GM12878 (cell line): ENCODE measurements at places on chromosomes 6 and 20. TPM values are rescaled to one million over a fixed set of nuclear protein-coding genes. Genes with fewer than 3 reads are reported as not detected.

Gene AVP
- total RNA-seq, result not detected in 2 replicates

Gene GRM1
- 0.05 TPM in 1 of 2 replicates, not detected in the other for total RNA-seq

DNA sequence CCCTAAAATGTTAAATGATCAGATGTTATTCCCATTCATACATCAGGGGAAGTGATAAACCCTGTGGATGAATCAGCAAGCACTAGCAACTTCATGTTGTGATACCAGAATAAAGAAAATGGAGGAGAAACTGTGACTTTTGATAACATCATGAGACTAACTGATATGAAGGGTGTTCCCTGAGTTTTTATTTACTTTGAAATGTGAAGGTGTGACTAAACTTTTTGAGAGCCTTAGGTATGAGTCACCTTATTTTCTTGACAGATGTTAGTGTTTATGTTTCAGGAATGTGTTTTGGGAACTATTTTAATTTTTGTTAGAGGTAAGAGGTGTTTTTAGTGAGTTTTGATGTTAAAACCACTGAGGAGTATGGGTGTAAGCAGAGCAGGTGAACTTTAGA lies 4.4 kb downstream of the PARD6B start:
- no peak for DNase-seq
- H3K27me3 ChIP-seq, result no peaks in the 10 kb centered on the region
- no peaks in the 10 kb centered on the region for H3K36me3 ChIP-seq
- no peak overlapping the region for H3K27ac ChIP-seq
- no peaks in the 10 kb centered on the region for H3K4me1 ChIP-seq

DNA sequence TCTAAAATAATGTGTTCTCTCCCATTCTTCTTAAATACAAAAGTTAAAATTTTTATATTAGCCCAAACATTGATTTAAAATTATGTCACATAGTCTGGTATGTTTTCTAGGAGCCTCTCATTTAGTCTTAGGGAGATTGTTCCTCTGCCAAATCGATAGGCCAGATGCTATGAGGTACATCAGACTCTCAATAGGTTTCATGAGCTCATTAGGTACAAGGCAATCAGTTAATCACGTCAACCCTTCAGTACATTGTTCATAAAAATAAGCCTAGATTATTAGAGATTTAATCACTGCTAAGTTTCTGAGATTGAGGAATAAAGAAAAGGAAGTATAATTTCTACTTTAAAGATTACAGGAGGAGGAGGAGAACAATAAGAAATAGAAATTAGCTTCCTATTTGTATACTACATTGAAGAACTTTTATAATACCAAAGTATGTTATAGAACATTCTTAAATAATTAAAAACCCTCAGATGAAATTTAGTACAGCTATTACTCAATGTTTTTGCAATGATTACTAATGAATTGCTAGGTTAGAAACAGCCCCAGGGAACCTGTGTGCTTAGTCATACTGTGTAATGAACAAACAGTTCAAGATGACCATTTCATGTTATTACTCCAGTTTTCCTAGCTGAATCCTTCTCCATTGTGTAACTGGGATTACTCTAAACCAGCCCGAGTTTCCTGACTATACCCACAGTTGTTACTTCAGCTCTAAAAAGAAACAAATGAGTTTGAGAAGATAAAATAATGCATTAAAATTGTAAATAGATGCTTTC lies 117.0 kb downstream of the BMP5 start:
- no peaks in the 10 kb centered on the region for H3K36me3 ChIP-seq
- no peak overlapping the region for H3K4me3 ChIP-seq
- no peaks in the 10 kb centered on the region for H3K27me3 ChIP-seq
- DNase-seq, result no peak

DNA sequence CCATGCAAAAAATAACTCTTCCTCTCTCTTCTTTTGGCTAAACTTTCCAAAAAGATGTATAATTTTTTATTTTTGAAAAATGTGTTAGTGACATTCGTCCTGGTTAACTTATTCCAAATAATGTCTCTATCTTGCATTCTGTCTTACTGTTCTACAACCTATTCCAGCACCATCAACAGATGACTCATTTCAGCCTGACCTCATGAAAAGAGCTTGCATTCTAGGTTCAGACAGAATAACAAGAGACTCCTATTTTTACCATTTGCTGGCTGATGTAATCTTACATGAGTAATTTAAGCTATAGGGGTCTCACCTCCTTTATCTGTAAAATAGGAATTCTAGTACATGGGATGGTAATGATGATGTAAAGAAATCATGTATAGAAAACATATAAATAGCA lies 109.0 kb downstream of the FUT9 start:
- no peaks in the 10 kb centered on the region for H3K36me3 ChIP-seq
- H3K27ac ChIP-seq, result no peak overlapping the region
- no peaks in the 10 kb centered on the region for H3K4me1 ChIP-seq
- DNase-seq, result no peak
- no peaks in the 10 kb centered on the region for H3K27me3 ChIP-seq

GRCh38 chr6:40992746-40993145 lies 46.3 kb downstream of the UNC5CL start:
- H3K27me3 ChIP-seq, result no peaks in the 10 kb centered on the region; the same call in 1 of the 2 replicates
- H3K4me3 ChIP-seq, result no peak overlapping the region
- no peak for DNase-seq
- H3K27ac ChIP-seq, result no peak overlapping the region
- no peaks in the 10 kb centered on the region for H3K4me1 ChIP-seq

DNA sequence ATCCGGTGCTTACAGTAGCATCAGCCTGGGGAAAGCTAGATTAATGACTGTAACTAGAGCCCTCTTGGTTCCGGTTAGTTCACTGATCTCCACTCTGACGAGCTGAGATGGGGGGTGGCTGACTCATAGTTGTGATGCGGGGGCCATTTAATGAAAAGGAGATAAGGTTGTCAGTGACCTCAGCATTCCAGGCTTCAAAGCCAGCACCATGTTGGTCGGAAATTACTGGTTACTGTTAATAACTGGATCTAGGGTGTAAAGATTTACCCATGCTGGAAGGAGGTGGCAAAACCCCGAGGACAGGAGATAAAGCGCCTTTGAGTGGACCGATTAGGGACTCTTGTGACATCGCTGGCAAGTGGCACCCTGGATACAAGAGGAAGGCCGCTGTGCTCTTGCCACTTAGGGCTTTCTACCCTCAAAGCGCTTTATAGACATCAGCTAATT lies 21.1 kb downstream of the FOXC1 start:
- no peak overlapping the region for H3K4me3 ChIP-seq
- peaks cover 2% of the 10 kb centered on the region for H3K27me3 ChIP-seq
- H3K36me3 ChIP-seq, result no peaks in the 10 kb centered on the region

DNA sequence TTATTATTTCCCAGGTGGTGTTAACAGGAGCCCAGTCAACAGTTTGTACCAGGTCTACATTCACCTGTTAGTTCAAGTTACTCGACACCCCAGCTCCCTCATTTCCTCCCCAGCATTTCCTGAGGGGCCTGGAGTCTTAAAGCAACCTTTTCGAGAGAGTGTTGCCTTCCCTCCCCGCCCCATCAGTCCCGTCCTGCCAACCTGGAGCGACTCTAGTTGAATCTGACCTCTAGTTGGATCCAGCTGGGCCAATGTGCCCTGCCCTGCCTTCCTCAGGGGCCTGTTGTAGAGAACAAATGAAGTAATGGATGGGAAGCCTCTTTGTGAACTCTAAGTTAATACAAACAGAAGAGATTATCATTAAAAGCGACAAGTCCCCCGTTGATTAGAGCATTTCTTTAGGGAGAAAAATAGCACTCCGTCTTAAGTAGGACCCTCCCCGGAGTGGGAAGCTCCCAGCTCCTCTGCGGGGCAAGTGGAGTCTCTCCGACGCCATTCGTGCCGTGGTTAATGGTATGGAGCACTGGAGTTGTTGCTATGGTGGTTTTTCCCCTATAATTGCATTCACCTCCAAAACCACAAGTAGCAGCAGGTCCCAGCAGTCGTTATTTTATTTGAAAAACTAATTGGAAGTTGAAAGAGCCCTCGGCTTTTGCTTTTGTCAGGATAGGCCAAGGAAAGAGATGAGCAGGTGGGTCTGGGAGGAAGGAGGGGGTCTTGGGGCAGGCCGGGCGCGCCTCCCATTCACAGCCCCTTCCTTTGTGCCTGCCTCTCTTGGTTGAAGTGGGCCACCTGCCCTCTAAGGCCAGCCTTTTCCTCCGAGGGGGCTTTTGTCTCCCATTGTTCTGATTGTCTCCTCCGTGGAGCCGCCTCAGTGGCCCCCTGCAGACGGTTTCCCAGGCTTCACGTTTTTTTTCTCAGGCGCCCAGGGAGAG lies 16.1 kb downstream of the GHRH start:
- H3K27ac ChIP-seq, result no peak overlapping the region
- H3K36me3 ChIP-seq, result peaks cover 9% of the 10 kb centered on the region; the same call in 1 of the 2 replicates
- DNase-seq, result no peak
- H3K27me3 ChIP-seq, result no peaks in the 10 kb centered on the region

DNA sequence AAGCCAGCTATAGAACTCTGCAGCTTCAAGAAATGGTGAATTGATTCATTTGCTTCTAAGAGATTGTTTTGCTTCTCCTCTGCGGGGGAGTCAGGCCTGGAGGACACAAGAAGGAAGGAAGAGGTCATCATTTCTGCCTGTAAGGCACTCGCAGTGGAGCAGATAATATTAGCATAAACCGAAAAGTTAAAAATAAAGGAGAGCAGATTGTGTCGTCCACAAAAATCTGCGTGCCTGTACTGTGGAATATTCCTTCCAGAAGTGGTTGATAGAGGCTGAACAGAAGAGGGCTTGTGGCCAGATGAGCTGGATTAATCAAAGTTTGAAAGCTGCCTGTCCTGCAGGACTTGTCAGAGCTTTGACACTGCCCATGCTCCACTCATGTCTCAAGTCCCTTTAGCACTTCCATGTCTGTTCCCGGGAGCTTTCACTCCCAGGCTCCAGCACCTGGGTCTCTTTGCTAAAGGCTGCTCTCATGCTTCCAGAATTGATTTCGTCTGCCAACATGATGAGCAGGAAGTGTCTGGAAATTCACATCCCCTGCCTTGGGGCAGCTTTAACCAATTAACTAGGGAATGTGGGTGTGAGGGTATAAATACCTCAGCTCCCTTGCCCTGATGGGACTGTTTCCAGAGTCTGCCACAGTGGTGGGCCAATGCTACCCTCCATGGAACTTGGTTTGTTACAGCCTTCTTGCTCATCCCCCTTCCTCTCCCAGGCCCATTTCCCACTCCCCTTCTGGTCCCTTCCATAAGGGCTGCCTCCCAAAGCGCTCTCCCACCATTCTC lies 65.1 kb upstream of the STX16 start:
- H3K27me3 ChIP-seq, result peaks cover 6% of the 10 kb centered on the region
- H3K36me3 ChIP-seq, result no peaks in the 10 kb centered on the region
- H3K27ac ChIP-seq, result no peak overlapping the region
- no peak for DNase-seq

- no peak for DNase-seq
- H3K4me1 ChIP-seq, result no peaks in the 10 kb centered on the region
These were observed 3.8 kb downstream of the SEC23B start for GRCh38 chr20:18511571-18511970.

GRCh38 chr6:142612956-142613355 lies 311.1 kb downstream of the ADGRG6 start:
- no peak overlapping the region for H3K4me3 ChIP-seq
- no peak overlapping the region for H3K27ac ChIP-seq
- H3K27me3 ChIP-seq, result no peaks in the 10 kb centered on the region
- no peaks in the 10 kb centered on the region for H3K4me1 ChIP-seq
- no peak for DNase-seq
- H3K36me3 ChIP-seq, result no peaks in the 10 kb centered on the region

DNA sequence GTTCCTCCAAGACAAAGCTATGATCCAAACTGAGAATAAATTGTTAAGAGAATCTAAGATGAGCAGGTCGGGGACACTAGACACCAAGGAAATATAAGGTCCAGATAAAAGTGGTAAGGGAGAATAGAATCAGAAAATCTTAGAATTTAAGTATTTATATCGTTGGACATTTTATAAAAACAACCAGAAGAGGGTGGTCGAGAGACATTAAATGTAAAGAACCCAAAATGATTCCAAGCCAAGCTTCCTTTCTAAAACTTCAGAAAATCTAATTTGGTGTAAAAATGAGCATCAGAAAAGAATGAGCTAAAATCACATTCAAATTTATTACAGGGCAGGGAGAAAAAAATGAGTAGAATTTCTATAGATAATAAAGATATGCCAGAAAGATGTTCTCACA lies 97.8 kb upstream of the OGFRL1 start:
- no peaks in the 10 kb centered on the region for H3K4me1 ChIP-seq
- H3K36me3 ChIP-seq, result no peaks in the 10 kb centered on the region
- H3K4me3 ChIP-seq, result no peak overlapping the region

DNA sequence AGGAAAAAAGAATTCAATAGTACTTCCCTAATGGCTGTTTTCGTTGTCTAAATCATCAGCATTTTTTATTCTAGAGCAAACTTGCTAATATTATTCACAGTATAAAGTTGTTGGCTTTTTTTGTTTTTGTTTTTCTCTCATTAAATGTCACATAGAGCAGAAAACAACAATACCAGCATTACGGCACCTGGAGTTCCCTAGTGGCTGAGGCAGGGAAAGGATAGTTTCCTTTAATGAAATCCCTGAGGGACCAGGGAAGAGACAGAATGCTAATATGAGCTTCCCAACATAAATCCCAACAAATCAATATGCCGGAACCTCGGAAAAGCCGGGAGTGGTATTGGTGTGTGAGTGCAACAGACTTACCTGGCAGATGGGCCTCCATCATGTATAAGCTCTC lies 235.2 kb upstream of the ASCC3 start:
- no peak overlapping the region for H3K27ac ChIP-seq
- H3K36me3 ChIP-seq, result no peaks in the 10 kb centered on the region
- H3K27me3 ChIP-seq, result 0 out of 2 replicates have a peak, but pooled peaks cover 1% of the 10 kb centered on the region
- H3K4me3 ChIP-seq, result no peak overlapping the region
- no peak for DNase-seq
- H3K4me1 ChIP-seq, result no peaks in the 10 kb centered on the region

- peak overlapping the region; percentile 84 for H3K27ac ChIP-seq
- peaks cover 5% of the 10 kb centered on the region; the same call in 1 of the 2 replicates for H3K4me1 ChIP-seq
- H3K27me3 ChIP-seq, result no peaks in the 10 kb centered on the region
- H3K36me3 ChIP-seq, result no peaks in the 10 kb centered on the region
- peak overlapping the region; percentile 99 for H3K4me3 ChIP-seq
These were observed 893 bp downstream of the POLR1H start for GRCh38 chr6:30061858-30062458.

DNA sequence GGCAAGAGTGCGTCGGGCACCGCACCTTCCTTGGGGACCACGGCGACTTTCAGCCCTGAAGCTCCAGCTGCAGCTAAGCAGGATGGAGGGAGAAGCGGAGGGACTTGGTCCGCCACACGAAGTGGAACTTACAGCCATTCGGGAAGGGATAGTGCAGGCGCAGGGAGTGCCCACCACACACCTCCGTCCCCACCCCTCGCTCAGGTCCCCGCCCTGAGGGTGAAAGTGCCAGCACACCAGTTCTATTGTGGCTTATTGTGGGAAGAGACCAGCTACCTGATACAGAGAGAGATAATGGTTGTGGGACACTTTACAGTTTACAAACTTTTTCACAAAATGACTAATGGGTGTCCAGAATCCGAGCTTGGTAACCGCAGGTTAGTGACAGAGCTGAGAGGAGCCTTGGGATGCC lies 76.1 kb downstream of the IRF4 start:
- no peak for DNase-seq
- peaks cover 18% of the 10 kb centered on the region for H3K4me1 ChIP-seq
- H3K36me3 ChIP-seq, result no peaks in the 10 kb centered on the region

GRCh38 chr6:44712353-44713111 lies 325.0 kb downstream of the CDC5L start:
- no peak overlapping the region for H3K4me3 ChIP-seq
- no peaks in the 10 kb centered on the region for H3K36me3 ChIP-seq
- H3K27me3 ChIP-seq, result no peaks in the 10 kb centered on the region
- DNase-seq, result no peak

GRCh38 chr6:166026586-166027126 lies 141.0 kb downstream of the TBXT start:
- H3K4me1 ChIP-seq, result no peaks in the 10 kb centered on the region
- no peak overlapping the region for H3K4me3 ChIP-seq
- H3K27ac ChIP-seq, result no peak overlapping the region
- H3K36me3 ChIP-seq, result no peaks in the 10 kb centered on the region
- DNase-seq, result no peak
